ENCODE measurements at places on chromosomes 2 and 18.

GRCh38 chr2:235968155-235968554 lies 200.0 kb downstream of the GBX2 start:
- no peak overlapping the region for H3K4me3 ChIP-seq
- no peak overlapping the region for H3K27ac ChIP-seq
- no peaks in the 10 kb centered on the region for H3K4me1 ChIP-seq
- H3K36me3 ChIP-seq: peaks cover 3% of the 10 kb centered on the region
- no peaks in the 10 kb centered on the region for H3K27me3 ChIP-seq

GRCh38 chr2:147968571-147968970 lies 52.0 kb downstream of the ORC4 start:
- H3K36me3 ChIP-seq: no peaks in the 10 kb centered on the region
- no peaks in the 10 kb centered on the region for H3K27me3 ChIP-seq
- no peak overlapping the region for H3K4me3 ChIP-seq
- no peaks in the 10 kb centered on the region for H3K4me1 ChIP-seq
- DNase-seq: no peak
- no peak overlapping the region for H3K27ac ChIP-seq

GRCh38 chr18:75127143-75128021 lies 81.6 kb downstream of the PTGR3 start:
- H3K27me3 ChIP-seq: no peaks in the 10 kb centered on the region
- H3K4me3 ChIP-seq: no peak overlapping the region
- no peak overlapping the region for H3K27ac ChIP-seq
- H3K36me3 ChIP-seq: no peaks in the 10 kb centered on the region
- H3K4me1 ChIP-seq: no peaks in the 10 kb centered on the region

DNA sequence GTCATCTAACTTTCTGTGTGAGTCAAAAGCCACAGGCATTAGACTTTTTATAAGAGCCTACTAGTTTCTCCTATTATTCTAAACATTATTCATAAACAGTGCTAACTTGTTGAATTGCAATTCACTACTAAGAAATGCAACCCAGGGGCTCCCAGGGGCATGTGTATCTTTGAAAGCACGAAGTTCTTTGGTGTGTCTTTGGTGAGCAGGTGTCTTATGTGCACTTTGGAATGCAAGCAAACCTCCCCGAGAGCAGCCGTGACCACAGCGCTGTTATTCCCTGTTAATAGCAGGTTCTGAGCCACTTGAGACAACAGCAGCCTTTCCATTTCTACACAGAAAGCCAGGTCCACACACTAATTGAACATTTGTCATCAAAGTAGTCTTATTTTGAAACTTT lies 123.5 kb downstream of the PRKRA start:
- no peak for DNase-seq
- H3K36me3 ChIP-seq: no peaks in the 10 kb centered on the region
- no peaks in the 10 kb centered on the region for H3K27me3 ChIP-seq
- no peak overlapping the region for H3K4me3 ChIP-seq

DNA sequence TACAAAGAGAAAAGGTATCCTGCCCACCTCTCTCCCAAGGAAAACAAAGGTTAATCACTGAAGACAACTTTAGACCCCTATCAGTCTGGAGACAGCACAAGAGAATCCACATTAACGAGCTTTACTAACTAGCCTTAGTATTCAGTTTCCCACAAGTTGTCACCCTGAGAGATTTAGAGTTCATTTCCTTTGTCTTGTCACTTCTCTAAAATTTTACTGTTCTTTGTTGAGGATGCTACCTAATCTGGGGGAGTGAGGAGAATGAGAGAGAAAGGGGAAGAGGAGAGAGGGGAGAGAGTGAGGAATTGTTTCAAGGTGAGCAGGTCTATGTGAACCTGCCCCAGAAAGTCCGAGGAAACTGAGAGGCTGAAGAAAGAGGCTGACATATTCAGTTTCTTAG lies 28.4 kb downstream of the C2orf76 start:
- no peaks in the 10 kb centered on the region for H3K36me3 ChIP-seq
- no peak overlapping the region for H3K27ac ChIP-seq
- DNase-seq: no peak
- H3K4me3 ChIP-seq: no peak overlapping the region
- H3K27me3 ChIP-seq: no peaks in the 10 kb centered on the region
- H3K4me1 ChIP-seq: no peaks in the 10 kb centered on the region

DNA sequence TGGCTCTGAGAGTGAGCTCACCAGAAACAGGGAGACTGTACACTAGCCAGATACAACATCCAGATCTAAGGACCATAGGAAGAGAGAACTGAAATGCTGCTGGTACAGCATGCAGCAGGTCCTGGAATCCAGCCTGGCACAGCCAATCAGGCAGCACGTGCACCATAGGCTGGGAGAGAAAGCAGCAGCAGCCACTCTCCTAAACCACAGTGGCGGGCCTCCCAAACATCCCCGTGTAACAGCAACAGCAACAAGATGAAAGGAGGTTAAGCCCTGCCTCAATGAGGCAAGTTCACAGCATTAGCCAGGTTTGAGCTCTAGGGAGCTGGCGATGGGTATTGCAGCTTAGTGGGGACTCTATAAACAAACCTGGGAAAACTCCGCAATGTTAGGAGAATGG lies 192.0 kb downstream of the EPHA4 start:
- no peak overlapping the region for H3K27ac ChIP-seq
- H3K4me3 ChIP-seq: no peak overlapping the region
- H3K4me1 ChIP-seq: no peaks in the 10 kb centered on the region
- H3K36me3 ChIP-seq: no peaks in the 10 kb centered on the region

Data from ascending aorta (tissue), 2 donors.